ENCODE measurements at places on chromosomes 5 and 9. TPM values are rescaled to one million over a fixed set of nuclear protein-coding genes. Genes with fewer than 3 reads are reported as not detected.

The CCL27 gene
- total RNA-seq, result not detected

The PLAC8L1 gene
- not detected for total RNA-seq

The STKLD1 gene
- 4.1 TPM for total RNA-seq

The CKMT2 gene
- total RNA-seq, result not detected

DNA sequence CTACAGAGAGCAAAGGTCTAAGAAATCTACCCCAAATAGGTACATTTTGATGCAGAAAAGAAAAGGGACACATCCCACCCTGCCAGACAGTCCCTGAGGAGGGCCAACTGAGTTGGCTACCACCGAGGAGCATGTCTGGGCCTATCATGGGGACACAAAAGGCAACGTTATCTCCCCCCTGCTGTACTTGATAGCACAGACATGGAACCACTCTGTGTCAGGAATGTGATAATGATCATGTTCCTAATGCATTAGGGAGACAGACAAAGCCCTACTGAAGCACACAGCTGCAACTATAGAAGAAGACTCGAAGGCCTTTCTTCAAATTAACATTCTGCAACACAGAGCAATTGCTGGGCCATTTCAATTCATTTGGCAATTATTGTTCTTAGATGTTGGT, 84.5 kb downstream of the ENC1 start:
- H3K27me3 ChIP-seq, result no peaks in the 10 kb centered on the region
- DNase-seq, result no peak
- H3K27ac ChIP-seq, result no peak overlapping the region
- no peaks in the 10 kb centered on the region for H3K4me1 ChIP-seq
- no peak overlapping the region for H3K4me3 ChIP-seq

DNA sequence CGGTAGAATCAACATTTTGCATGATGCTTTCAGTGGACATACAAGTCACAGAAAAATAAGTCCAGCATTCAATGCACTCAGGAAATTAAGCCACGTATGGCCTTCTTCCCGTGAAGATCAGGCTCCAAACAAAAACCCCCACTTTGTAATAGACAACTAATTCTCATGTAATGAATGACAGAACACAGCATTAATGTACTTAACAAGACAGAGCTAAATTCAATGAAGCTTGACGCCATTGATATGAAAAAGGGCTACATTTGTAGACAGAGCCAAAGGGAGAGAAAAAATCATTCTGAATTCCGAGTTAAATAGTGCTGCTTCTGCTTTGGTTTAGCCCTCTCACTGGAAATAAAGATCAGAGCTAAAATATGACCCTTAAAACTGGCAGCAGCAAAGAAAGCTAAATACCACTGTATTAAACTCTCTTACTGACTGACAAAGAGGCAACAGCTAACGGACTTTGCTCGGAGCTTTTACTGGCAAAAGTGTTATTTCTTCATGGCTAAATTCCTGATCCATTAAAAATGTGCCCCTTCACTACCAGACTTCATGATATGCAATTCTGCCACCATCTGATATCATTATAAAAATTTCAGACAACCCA, 250.5 kb downstream of the BNC2 start:
- no peak overlapping the region for H3K27ac ChIP-seq
- DNase-seq, result no peak
- no peaks in the 10 kb centered on the region for H3K27me3 ChIP-seq
- no peak overlapping the region for H3K4me3 ChIP-seq

DNA sequence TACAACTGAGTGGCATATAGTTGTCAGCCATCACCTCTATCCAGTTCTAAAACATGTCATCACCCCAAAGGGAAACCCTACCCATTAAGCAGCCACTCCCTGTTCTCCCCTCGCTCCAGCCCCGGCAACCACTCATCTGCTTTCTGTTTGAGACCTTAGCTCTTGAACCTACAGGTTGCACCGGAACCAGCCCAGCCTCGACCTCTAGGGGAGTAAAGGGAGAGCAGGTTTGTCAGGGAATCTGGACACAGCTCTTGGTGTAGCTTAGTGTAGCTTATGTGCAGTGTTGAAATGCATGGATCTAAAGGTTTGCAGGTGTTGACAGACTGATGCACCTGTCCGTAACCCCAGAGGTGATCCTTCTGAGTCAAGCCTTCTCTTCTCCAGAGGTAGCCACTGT, 30.0 kb downstream of the NEURL1B start:
- no peak overlapping the region for H3K27ac ChIP-seq
- no peak overlapping the region for H3K4me3 ChIP-seq
- no peak for DNase-seq
- H3K27me3 ChIP-seq, result no peaks in the 10 kb centered on the region
- H3K36me3 ChIP-seq, result no peaks in the 10 kb centered on the region

DNA sequence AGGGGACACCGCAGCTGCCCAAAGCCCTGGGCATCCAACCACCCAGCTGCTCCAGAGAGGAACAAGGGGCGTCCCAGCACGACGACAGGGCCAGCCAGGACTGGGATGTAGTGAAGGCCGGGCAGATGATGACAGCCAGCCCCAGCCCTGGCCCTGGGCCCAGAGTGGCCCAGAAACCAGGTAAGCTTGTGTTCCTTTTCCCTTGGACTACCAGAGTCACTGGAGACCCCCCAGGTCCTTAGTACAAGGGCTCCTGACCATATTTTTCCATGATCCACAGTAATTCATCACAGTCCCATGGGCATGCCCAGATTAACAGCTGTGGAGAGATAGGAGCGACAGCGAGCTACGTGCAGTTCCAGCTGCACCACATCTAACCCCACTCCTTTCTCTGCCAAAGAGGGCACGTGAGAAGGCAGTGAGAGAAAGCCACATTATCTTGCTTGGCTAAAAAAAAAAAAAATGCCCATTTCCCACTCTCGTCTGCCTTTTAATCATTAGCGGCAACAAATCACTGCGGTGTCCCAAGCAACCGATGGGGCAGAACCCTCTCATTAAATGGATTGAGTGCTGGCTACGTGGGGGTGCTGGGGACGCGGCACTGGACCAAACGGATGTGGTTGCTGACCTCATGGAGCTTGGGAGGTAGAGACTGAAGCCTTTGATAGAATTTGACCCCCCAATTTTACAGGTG, 21.7 kb upstream of the SYNPO start:
- H3K4me1 ChIP-seq, result peaks cover 8% of the 10 kb centered on the region
- no peaks in the 10 kb centered on the region for H3K36me3 ChIP-seq
- H3K4me3 ChIP-seq, result no peak overlapping the region
- DNase-seq, result no peak
- no peak overlapping the region for H3K27ac ChIP-seq

DNA sequence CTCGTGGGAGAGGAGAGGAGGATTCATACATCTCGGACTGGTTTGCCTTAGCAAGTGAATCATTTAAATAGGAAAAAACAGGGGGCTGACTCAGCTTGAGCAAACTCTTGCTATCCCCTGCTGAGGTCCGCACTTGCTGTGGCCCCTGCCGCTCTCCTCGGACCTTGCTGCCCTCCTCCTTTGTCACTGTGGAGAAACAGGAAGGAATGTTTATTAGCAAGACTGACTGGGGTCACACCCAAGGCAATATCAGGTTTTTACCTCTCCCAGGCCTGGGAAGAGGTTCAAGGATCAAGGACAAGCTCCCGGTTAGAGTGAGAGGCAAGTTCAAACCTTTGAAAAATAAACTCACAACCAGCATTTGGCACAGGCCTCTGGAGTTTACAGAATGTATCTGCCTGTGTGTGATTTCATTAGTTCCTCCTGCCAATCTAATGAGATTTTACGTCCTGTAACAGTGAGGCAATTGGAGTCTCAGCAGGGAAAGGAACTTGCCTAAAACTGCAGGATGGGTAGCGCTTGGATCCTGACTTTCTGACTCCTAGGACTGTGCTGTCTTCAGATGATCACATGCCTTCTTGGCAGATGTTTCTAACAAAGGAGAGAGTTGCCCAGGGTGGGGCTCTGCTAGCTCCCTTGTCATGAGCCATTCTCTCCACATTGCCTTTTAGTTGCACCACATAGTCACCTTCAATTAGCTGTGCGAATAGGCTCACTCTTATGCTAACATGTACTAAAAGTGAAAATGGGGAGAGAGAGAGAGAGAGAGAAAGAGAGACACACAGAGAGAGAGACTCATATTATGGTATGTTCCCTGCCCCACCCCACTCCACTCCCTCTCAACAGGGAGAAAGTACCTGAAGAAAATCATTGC, 108.6 kb upstream of the CDKN2B start:
- peaks cover 47% of the 10 kb centered on the region for H3K4me1 ChIP-seq
- peak; percentile 47 for DNase-seq
- no peaks in the 10 kb centered on the region for H3K36me3 ChIP-seq
- no peak overlapping the region for H3K27ac ChIP-seq

GRCh38 chr9:31251386-31251785, 1133.1 kb upstream of the ACO1 start:
- DNase-seq, result no peak
- no peaks in the 10 kb centered on the region for H3K4me1 ChIP-seq
- no peaks in the 10 kb centered on the region for H3K36me3 ChIP-seq
- H3K27ac ChIP-seq, result no peak overlapping the region
- H3K4me3 ChIP-seq, result no peak overlapping the region
- no peaks in the 10 kb centered on the region for H3K27me3 ChIP-seq

DNA sequence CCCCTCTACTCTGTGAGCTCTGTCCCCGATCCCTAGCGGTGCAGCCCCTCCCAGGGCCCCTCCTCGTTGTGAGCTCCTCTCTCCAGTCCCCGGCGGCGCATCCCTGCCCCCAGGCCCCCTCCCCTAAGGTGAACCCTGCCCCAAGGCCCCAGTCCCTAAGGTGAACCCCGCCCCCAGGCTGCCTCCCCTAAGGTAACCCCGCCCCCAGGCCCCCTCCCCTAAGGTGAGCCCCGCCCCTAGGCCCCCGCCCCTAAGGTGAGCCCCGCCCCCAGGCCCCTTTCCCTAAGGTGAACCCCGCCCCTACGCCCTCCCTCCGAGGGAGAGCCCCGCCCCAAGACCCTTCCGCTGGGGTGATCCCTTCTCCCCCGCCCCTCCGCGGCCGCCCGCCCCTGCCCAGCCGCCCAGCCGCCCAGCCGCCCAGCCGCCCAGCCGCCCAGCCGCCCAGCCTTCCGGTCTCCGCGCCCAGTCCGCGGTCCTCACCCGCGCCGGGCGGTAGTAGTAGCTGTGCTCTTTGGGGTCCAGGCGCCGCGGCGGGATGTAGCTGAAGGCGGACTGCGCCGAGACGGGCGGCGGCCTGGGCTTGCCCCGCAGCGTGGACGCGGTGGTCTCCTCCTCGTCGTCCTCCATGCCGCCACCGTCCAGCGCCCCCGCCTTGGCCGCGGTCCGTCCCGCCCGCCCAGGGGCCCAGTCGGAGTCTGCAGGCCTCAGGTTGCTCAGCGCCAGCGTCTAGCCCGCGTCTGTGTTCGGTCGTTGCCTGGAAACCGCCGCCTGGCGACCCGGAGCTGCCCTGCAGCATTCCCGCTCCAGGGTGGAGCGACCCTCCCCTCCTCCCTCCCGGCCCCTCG, at the start of gene CFAP90:
Gene CFAP90 (minus strand): TSS at position 739 of the 845 bp plus-strand sequence. CDS start 112 bp downstream, at position 627.
- DNase-seq, result peak; percentile 90
- H3K27ac ChIP-seq, result peak within 1 kb of the TSS; percentile 55
- H3K36me3 ChIP-seq, result no peaks in the 10 kb centered on the region
- H3K4me1 ChIP-seq, result no peaks in the 10 kb centered on the region
- H3K4me3 ChIP-seq, result peak within 1 kb of the TSS; percentile 72

DNA sequence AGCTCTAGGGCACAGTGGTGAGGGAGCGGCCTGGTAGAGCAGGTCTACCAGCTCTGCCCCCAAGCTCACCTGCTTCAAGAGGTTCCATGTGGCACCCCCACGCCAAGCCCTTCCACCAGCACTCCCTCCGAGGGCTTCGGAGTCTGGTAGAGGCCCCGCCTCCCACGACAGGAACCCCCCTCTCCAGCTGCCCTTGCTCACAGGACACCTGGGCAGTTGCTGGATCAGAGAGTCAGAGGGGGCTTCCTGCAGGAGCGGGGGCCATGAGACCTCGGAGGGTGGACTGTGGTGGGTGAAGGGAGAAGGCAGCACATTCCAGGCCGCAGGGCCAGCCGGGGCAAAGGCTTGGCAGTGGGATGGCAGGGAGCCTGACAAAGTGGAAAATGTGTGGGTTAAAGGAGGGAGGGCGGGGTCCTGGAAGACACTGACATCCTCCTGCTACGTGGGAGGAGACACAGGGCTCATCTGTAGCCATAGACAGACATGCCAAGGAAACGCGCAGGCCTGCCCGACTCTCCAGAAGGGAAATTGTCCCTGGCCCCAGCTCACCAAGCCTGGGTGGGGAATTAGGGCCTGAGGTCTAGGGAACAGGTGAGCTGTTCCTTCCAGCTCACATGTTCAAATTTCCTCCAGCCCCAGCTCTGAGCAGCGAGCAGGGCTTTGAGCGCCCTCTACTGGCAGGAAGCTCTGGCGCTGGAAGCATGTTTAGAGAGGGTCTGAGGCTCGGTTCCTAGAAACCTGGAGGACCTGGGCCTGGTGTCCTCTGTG, 74.2 kb downstream of the NTNG2 start:
- no peaks in the 10 kb centered on the region for H3K27me3 ChIP-seq
- H3K4me1 ChIP-seq, result peaks cover 5% of the 10 kb centered on the region
- H3K36me3 ChIP-seq, result no peaks in the 10 kb centered on the region
- DNase-seq, result peak; percentile 85

DNA sequence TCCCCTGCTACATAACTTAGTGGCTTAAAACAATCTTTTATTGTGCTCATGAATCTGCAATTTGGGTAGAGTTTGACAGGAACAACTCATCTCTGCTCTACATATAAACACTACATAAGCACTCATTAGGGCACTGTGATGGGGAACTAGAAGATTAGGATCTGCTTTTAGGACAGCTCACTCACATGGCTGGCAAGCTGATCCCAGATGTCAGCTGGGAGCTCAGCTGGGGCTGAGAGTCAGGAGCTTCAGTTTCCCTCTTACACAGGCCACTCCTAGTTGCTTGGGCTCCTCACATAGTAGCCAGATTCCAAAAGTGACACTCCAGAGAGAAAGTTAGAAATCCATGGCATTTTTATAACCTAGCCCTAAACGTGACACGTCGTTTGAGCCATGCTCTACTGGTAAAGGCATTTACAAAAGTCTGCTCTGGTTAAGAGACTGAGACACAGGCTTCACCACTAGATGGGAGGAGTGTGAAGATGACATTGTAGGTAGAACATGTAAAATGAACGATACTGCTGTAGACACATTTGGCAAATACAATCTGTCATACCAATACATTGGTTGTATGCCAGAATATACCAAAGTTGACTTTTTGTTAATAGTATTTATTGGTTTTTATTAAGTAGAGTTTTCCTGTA, 23.6 kb downstream of the SCAI start:
- no peaks in the 10 kb centered on the region for H3K4me1 ChIP-seq
- no peak overlapping the region for H3K27ac ChIP-seq
- H3K4me3 ChIP-seq, result no peak overlapping the region
- H3K27me3 ChIP-seq, result no peaks in the 10 kb centered on the region
- H3K36me3 ChIP-seq, result no peaks in the 10 kb centered on the region

GRCh38 chr9:34996181-34996904, 6.8 kb downstream of the DNAJB5 start:
- no peak overlapping the region for H3K4me3 ChIP-seq
- DNase-seq, result no peak
- peaks cover 24% of the 10 kb centered on the region for H3K4me1 ChIP-seq

GRCh38 chr5:168184103-168184502, 107.3 kb upstream of the WWC1 start:
- H3K4me1 ChIP-seq, result no peaks in the 10 kb centered on the region
- H3K36me3 ChIP-seq, result no peaks in the 10 kb centered on the region
- H3K27ac ChIP-seq, result no peak overlapping the region
- no peaks in the 10 kb centered on the region for H3K27me3 ChIP-seq
- no peak overlapping the region for H3K4me3 ChIP-seq

GRCh38 chr5:50445296-50445949, 4.3 kb upstream of the EMB start:
- H3K27me3 ChIP-seq, result no peaks in the 10 kb centered on the region
- no peak overlapping the region for H3K4me3 ChIP-seq
- H3K36me3 ChIP-seq, result no peaks in the 10 kb centered on the region

GRCh38 chr5:136560126-136560525, 194.8 kb upstream of the TRPC7 start:
- H3K27ac ChIP-seq, result no peak overlapping the region
- H3K36me3 ChIP-seq, result no peaks in the 10 kb centered on the region
- H3K27me3 ChIP-seq, result no peaks in the 10 kb centered on the region
- DNase-seq, result no peak
